ENCODE measurements at places on chromosomes 5 and 9.

DNA sequence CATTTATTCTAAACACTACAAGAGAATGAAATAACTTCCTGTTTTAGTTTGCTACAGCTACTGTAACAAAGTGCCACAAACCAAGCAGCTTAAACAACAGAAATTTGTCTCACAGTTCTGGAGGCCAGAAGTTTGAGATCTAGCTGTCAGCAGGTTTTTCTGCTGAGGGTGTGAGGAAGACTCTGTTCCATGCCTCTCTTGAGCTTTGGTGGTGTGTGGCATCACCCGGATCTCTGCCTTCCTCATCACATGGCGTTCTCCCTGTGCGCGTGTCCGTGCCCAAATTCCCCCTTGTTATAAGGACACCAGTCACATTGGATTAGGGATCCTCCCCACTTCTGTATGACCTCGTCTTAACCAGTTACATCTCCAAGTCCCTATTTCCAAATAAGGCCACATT, 97.7 kb downstream of the CFAP95 start:
- DNase-seq = no peak

GRCh38 chr9:133387680-133388079, 11.5 kb downstream of the STKLD1 start:
- DNase-seq = no peak

DNA sequence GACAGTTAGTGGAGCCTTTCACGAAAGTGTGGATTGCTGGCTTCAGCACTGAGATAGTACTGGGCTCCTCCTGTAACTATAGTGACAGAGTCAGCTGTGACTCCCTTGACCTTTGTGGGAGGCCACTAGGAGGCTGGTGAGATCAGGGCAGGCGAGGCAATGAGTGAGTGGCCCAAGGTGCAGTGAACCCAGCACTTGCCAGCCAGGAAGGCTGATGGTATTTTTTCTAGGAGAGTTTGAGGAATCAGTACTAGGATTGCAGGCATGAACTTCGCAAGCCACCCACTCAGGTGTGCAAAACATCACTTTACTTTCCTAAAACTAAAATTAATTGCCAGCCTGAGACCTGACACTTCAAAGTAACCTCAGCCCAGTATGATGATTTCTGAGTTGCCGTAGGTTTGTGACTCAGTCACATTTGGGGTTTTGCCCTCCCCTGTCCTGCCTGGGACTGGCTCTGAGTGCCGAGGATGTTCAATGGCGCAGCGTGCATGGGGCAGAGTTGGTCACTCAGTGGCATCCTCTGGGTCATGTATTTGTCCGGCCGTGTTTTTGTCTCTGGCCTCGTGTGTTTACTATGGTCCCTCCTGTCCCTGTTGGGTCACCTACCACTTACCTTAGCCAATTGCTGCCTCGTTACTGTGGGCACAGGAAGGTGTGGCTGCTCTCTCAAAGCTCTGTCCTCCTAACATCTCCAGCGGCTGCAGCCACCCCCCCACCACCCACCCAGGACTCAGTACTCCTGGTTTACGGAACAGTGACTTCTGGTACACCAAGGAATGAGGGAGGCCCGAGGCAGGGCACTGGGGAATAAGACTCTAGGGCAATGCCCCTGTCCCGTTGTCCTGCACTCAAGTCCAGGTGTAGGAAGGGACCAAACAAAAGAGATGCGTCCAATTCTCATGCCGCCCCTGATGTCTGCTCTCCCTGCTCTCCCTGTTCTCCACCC, 67.2 kb downstream of the IL31RA start:
- no peak for DNase-seq

DNA sequence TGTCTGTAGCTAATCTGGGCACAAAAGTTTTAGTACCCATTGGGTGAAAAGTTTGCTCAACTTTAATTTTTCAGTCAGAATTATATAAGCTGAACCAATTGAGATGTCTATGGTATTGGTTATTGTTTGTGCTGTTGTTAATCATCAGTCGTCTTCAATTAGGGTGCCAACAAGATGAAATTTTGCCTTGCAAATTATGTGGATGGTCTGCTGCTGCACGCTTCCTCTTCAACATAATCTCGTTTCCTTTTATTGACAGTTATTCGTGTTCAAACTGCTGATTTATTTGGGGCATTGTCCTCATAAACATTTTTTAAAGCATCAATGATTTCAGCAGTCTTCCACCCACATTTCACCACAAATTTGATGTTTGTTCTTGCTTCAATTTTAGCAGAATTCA, 194.0 kb downstream of the HTR1A start:
- no peak for DNase-seq

- no peak for DNase-seq
Measured at GRCh38 chr9:76558465-76558864, 99.5 kb downstream of the GCNT1 start.

- no peak for DNase-seq
Measured at GRCh38 chr5:102809033-102809432, 53.9 kb downstream of the PAM start.

DNA sequence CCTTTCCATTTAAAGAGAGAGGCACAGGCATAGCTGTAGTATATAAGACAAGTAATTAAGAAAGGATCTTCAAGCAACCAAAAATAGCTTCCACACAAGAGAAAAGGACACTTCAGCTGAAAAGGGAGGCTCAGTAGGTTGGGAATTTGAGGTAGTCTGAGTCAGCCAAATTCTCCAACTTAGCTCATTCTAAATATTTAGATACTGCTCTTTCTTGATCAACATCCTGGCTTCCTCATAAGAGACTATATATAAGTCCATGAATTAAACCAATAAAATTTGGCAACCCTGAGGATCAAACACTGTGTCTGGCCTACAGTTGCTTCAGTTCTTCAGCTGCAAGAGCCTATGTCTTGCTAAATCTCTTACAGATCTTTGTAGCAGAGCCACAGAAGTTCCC, 17.8 kb downstream of the HINT1 start:
- DNase-seq = no peak

- no peak for DNase-seq
Measured at GRCh38 chr5:163789870-163790269, 284.5 kb downstream of the MAT2B start.

DNA sequence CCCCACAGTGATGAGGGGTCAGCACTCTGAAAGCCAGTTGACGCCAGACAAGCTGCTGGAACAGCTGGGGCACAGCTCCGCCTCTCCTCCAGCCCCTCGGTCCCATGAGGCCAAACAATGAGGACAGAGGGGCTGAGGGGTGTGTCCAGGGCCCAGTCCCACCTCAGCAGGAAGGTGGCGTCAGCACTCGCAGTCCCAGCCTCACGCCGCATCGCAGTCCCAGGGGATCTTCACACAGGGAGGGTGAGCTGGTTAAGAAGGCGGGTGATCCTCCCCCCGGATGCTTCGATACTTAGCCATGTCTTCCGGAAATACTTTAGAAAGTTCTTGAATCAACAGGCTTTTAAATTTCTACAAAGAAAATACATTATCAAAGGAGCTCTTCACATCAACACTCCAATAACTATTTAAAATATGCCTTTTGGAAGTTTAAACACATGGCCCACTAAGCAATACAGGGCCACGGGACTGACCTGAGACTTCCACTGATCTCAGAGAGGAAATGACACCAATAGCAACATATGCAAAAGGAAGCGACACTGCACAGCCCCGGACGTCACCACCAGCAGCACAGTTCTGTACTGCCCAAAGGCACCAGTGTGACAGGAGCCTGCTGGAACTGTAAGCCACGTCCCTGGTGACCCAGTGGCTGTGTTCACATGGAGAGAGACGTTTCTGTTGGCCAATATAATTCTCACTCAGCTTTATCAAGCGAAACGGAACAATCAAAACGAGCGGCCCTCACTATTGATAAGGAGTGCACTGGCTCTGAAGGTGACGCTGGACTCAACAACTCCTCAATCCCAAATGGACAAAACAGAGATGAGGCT, 5.9 kb downstream of the MED10 start:
- no peak for DNase-seq

DNA sequence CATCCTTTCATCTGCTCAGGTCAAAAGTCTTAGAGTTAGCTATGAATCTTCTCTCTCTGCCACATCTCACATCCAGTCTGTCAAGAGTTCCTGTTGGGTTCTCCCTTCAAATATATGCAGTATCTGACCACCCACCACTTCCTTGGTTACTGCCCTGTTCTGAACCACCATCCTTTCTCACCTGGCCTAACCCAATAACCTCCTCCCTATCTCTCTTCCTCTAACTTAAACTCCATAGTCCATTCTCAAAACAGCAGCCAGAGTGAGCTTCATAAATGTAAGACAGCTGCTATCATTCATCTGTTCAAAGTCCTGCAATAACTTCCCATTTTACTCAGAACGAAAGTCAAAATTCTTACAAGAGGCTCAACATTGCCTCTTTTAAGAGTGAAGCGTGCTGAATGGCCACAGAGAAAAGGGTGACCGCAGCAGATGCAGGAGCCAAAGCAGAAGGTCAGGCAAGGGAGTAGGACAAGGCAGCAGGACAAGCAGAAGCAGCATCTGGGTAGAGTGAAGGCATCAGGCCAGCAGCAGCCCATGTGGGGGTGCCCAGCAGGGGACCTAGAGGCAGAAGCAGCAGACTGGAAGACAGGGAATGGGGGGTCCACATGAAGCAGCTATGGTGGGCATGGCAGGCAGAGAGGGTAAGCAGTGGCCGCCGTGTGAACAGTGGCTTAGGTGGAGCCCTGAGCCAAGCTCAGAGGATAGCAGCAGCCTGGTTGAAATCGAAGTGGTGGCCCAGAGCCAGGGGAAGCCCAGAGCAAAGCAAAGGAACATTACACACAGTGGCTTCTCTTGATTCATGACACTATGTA, 39.3 kb upstream of the CDC42SE2 start:
- no peak for DNase-seq

DNA sequence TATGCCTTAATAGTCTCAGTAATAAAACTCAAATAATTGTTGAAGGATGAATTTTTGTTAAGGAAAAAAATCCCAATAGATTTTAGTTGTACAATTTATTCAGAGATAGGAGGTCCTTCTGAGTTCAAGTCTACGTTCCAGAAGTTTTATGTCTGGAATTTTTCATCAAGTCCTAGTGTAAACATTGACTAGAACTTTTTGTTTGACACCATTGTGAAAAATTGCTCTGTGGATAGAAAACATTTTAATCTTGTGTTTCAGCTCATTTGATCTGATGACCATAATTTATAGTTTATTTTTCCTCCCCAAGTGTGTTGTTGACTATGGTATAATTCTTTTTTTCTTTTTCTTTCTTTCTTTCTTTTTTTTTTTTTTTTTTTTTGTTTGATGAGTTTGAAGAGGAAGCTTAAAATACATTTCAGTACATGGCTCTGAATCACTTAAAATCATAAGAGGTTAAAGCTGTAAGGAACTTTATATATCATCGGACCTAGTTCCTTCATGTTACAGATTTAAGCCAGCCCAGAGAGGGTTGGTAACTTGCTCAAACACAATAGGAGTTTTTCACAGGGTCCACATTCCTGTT, 20.7 kb downstream of the ITGA1 start:
- no peak for DNase-seq

DNA sequence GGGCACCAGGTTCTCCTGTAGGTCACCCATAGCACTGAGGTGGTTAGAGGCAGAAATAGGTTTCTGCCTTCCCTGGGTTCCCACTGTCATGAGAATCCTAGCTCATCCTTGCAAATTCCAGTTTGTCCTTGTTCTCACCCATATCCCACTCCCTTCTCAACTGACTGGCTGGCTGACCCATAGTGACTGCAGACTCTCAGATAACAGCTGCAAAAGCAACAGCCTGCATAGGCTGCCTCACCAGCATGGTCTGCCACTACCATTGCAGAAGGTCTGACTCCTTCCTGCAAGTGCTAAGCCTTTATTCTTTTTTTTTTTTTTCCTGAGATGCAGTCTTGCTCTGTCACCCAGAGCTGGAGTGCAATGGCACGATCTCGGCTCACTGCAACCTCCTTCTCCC, 194.0 kb downstream of the SEMA6A start:
- no peak for DNase-seq

DNA sequence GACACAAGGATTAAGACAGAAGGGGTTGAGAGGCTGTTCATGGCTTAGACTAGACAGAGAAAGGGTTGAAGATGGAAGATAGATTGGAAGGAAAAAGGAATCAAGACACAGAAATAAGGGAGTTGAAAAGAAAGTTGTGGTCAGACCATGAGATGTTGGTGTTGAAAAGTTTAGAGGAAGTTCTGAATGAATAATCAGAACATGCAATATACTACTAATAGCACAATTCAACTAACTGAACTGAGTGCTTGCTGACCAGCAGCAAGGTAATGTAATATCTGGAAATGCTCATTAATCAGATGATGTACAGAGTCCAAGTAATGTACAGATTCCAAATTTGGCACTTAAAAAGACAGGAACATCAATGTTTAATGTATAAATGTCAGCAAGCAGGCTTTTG, 10.6 kb upstream of the NNT start:
- no peak for DNase-seq

DNA sequence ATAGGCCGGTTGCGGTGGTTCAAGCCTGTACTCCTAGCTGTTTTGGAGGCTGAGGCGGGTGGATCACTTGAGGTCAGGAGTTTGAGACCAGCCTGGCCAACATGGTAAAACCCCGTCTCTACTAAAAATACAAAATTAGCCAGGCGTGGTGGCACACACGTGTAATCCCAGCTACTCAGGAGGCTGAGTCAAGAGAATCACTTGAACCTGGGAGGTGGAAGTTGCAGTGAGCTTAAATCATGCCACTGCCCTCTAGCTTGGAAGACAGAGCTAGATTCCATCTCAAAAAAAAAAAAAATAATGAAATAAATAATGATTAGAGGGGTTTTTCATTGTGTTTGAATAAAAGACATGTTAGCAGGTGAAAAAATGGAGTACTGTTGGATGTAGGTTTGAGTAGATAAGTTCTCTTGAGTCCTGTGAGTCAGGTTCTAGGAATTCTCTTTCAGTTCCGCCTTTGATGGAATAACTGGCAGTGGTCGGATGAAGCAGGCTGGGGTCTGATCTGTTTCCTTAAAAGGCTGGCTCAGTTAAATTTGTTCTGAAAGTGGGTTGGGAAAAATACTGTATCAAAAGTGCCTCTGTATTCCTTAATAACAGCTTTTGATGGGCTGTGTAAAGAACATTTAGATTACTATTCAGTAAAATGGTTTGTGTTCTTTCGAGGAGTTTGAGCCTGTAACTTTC, 73.2 kb downstream of the AOPEP start:
- DNase-seq = no peak

DNA sequence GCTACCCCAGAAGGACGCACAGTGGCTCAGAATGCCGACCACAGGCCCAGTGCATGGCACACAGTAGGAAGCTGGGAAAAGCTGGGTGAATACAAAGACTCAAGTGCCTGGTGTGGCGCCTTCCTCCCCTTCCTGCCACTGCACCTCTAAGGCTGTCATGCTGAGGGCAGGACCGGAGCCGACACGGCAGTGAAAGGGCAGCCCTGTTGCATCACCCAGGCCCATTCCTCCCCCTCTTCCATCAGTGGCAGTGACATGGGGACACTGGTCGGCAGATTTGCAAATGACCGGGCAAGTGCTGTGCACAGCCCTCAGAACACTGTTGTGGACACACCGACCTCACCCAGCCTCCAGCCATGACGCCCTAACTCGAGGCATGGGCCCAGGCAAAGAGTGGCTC, 84.0 kb downstream of the STK10 start:
- DNase-seq = no peak

All from stimulated activated CD8-positive, alpha-beta memory T cell treated with anti-CD3 and anti-CD28 coated beads, Interleukin-7, amount 100 ng/mL, for 4 hours (primary cell).